ENCODE measurements at places on chromosomes 2 and 18.

DNA sequence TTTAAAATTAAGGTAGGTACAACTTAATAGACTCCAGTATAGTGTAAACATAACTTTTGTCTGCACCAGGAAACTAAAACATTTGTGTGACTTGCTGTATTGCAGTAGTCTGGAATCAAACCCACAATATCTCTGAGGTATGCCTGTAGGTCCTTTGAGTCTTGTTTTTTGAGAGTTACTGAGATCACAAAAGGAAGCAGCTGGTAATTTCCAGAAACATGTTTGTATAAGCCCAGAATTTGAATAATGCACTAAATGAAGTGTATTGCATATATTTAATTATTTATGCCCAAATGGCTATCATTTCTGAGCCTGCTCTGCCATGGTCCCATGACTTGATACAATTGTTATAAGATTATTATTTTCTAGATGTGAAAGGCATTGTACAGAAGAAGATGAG, 143.3 kb upstream of the LYPD6 start:
- DNase-seq = no peak

DNA sequence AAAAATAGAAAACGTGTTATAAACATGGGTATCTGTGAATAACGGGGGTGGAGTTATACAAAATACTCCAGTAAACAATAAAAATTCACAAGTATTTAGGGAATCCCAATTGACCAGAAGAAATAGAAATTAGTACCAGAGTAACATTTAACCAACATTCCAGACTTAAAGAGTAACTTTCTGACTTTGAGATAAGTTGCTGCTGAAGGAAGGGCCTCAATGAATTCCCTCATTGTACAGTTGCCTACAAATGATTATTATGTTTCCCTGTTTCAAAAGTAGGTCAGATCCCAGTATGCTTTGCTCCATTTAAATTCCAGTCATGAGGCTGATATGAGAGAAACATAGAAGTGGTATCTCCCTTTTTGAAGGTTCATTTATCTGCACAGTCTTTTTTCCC, 88.3 kb upstream of the KCNH7 start:
- DNase-seq = no peak

DNA sequence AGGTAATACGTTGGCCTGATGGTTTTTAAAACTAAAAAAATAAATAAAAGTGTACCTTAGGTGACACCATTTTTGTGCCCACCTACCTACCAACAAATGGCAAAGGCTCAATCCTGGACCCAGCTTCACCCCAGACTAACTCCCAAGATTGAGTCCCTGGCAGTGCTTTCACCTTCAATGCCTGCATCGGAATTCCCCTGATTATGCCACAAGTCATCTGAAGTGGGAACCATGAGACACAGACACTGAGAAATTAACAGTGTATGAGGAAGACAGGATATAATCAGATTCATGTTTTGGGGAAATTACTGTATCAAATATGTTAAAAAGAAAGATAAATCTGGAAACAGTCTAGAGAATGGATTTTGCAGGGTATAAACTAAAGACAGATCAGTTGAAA, 41.6 kb downstream of the ZBTB14 start:
- DNase-seq = no peak

DNA sequence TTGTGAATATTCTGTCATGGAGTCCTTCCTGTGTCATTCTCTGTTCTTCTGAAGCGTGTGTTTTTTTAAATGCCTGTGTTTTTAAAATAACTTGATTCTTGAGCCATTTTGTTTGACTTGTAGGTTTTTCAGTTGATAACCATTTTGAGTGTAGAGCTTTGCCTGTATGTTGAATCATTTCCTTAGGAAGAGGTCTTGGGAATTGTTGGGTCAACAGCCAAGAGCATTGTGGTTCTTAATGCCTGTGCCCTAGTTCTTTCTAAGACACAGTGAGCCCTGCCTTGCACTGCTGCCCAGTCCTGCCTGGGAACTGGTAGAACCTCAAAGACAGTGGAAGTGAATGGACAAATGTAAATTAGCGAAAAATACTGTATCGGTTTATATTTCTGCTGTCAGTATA, 25.9 kb downstream of the RAB12 start:
- no peak for DNase-seq

- no peak for DNase-seq
Observed at GRCh38 chr2:207264310-207264709, 98.6 kb upstream of the KLF7 start.

GRCh38 chr2:104752504-104752903, 101.4 kb upstream of the POU3F3 start:
- DNase-seq = no peak

GRCh38 chr2:239255218-239255617, 145.6 kb downstream of the HDAC4 start:
- no peak for DNase-seq

GRCh38 chr2:96699021-96699420, 40.8 kb downstream of the LMAN2L start:
- DNase-seq = no peak

DNA sequence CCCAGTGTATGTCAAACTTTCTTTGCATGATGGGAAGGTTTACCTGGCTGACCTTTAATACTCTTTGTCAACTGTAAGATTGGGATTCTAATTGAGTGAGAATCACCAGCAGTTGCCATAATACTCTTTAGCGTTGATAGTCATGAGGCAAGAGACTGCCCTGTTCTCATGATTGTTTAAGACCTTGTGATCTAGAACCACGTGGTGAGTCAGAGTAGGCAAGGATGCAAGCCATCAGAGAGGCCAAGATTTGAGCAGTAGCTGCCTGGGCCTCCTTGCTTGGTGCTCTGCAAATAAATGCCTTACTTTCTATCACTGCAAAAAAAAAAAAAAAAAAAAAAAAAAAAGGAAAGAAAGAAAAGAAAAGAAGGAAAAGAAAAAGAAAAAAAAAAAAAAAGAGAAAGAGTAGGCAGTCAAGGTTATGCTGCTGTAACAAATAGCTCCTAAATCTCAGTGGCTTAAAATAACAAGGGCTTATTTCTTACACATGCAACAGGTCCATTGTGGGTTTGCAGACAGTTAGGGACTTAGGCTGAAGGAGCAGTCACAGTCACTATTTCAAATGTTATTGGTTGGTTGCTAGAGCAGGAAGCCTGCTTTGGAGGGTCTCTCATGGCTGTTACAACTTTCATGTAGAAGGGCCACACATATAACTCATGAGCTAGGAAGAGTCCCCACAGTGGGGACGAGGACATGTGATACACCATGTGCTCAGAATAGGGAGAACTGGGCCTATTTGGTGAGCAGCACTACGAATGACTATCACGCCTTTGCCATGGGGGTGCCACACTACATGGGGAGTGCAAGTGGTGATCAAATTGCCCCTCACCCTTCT, 21.7 kb downstream of the IL1R2 start:
- no peak for DNase-seq

DNA sequence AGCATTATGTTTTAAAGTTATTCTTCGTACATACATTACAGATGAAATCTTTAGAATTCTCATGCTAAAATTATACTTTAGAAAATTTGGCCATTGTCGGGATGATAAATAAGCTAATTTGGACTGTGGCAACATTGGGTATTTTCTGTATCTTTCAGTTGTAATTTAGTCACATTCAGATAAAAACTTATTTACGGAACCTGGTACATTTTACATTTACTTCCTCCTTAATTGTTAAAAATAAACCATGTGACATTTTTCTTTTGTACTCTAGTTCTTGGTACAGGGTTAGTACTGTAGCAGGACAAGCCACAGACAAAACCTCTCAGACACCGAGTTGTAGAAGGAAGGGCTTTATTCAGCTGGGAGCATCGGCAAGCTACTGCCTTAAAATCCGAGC, 4.2 kb downstream of the CNDP2 start:
- DNase-seq = no peak

GRCh38 chr18:74368901-74369705, 53.5 kb downstream of the C18orf63 start:
- DNase-seq = no peak

GRCh38 chr2:55431982-55432627, 12.4 kb upstream of the CCDC88A start:
- DNase-seq = no peak

DNA sequence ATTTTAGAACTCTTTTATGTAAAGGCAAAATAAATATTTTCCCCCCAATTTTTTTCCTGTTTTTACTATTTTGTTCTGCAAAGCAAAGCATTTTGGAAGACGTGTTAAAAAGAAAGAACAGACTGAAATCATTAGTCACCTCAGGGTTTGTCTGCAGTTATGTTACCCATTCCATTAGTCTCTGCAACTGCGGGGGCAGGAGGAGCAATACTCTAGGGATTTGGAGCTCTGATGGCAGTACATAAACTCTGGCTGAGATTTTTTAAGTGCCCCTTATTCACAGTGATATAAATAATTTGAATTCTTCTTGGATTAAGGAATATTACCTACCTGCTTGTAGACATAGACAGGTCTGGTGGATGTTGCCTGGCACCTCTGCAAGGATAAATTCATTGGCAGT, 88.0 kb upstream of the CELF4 start:
- no peak for DNase-seq

DNA sequence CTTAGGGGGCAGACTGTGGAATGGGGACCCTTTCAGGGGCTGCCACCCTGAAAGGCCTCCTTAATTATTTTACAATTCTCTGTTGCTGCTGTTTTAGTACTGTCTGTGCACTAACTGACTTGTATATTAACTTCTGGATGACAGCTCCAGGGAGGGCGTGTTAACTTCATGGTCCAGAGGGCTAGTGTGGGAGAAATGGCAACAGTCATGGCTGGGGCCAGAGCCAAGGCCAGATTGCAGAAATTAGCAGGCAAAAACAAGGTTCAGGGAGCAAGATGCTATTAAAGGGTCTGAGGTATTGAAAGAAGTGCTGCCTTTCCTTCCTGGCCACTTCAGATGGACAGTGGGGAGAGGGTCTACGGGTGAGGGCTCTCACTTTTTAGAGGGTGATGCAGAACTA, 9.1 kb downstream of the WIPF1 start:
- DNase-seq = no peak

DNA sequence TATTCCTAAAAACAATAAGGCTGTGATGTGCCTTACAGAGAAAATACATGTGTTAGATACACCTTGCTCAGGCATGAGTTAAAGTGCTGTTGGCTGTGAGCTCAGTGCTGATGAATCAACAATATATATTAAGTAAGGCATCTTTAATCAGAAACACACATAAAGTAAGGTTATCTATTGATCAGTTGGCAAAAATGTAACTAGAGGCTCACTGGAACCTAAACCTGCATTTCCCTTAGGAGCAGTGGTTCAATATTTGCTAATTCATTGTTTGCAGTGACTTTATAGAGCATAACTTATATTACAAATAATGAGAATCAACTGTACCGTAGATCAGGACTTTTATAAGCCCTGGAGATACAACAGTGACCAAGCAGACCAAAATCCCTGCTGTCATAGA, 77.0 kb upstream of the CYP1B1 start:
- no peak for DNase-seq

DNA sequence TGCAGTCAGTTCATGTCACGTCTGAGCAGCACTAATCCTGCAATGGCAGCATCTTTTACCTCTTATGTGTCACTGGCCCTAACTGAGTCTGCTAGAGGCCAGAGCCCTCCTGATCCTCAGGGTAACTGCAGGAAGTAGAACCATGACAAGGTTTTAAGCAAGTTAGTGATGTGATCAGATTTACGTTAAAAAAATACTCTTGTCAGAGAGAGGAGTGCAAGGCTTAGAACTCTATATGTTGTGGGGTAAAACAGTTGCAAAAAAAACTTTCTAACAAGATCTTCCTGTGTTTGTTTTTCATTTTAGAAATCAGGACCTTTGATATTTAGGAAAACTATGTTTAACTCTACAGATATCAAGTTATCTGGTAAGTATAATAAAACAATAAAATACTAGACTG, 4.6 kb downstream of the TMEM87B start:
- DNase-seq = no peak

DNA sequence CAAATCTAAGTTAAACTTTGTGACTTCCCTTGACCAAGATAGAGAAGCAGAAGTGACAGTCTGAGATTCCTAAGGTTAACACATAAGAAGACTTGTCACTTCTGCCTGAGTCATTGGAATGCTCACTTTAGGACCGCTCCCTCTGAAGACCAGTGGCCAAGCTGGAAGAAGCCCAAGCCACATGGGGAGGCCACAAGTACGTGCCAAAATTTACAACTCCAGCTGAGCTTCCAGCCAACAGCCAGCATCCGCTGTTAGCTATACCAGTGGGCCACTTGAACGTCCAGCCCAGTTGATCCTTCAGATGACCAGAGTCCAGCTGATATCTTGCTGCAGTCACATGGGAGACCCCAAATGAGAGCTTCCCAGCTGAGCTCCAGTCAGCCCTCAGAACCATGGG, 18.1 kb upstream of the ANTXR1 start:
- no peak for DNase-seq

- DNase-seq = no peak
Observed at GRCh38 chr18:23703057-23703986, 14.1 kb downstream of the LAMA3 start.

DNA sequence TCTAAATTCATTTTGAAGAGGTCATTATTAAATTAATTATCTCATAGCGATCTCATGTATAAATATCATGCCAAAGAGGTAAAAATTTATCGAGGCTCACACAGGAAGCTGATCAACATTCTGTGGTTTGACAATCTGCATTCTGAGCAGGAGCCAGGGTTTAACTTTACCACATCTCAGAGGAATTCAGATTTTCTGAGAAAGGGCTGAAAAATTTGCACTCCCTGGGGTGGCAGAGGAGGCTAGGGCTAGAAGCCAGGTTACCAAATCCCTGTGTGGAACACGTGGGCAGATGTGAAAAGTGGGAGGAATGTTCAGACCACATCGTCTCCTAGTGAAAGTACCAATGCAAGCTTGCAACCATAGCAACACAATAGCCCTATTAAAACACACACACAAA, 63.5 kb upstream of the CTLA4 start:
- DNase-seq = no peak

- no peak for DNase-seq
Observed at GRCh38 chr2:120134263-120134662, 88.9 kb downstream of the TMEM185B start.

DNA sequence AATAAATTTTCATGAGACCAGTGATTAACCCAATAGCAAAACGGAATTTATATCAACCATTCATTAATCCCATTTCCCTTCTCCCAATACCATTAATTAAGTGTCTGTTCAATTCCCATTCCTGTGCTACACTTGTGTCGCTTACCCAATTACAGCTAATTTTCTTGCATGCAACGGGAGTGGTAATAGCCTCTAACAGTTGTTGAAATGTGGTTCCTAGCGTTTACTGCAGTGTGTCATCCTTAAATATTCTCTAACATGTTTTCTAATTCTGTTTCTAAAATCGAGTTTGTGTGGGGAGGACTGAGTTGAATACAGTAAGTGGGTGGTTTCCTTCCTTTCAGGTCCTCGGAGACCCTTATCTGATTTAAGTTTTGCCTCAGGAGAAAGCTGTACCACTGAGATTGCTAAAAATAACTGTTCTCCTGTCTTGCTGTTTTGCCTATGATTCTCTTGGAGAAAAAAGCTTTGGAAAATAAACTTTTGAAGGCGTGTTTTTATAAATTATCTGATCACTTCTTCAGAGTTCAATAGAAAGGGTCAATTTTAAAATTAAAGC, 59.3 kb upstream of the LRRTM1 start:
- DNase-seq = no peak

- DNase-seq = no peak
Observed at GRCh38 chr18:26700728-26701127, 152.4 kb upstream of the KCTD1 start.

- no peak for DNase-seq
Observed at GRCh38 chr2:1731447-1731962, 12.8 kb downstream of the PXDN start.

Data from stimulated activated CD4-positive, alpha-beta T cell treated with anti-CD3 and anti-CD28 coated beads, Interleukin-1b, Interleukin-23, amount 100 ng/mL, for 1 hour (primary cell).